ENCODE measurements at places on chromosomes 7 and 10.

GRCh38 chr7:140245611-140246105 lies 68.9 kb upstream of the KDM7A start:
- no peak for DNase-seq

DNA sequence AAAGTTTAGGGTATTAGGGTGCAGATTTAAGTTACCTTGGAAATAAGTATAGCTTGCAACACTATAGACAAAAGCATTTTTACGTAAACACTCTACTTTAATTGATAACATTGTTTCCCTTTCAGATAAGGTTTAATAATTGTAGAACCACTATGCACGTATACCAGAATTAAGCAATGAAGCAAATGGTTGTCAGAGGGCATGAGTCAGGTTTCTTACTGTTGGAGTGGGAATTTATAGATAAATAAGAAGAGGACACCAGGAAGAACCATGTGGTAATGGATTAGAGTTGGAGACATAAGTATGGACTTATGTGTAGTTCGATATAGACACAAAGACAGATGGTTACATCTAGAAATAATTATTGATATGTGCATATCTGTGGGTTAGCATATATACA lies 355.6 kb downstream of the ETV1 start:
- DNase-seq: no peak

DNA sequence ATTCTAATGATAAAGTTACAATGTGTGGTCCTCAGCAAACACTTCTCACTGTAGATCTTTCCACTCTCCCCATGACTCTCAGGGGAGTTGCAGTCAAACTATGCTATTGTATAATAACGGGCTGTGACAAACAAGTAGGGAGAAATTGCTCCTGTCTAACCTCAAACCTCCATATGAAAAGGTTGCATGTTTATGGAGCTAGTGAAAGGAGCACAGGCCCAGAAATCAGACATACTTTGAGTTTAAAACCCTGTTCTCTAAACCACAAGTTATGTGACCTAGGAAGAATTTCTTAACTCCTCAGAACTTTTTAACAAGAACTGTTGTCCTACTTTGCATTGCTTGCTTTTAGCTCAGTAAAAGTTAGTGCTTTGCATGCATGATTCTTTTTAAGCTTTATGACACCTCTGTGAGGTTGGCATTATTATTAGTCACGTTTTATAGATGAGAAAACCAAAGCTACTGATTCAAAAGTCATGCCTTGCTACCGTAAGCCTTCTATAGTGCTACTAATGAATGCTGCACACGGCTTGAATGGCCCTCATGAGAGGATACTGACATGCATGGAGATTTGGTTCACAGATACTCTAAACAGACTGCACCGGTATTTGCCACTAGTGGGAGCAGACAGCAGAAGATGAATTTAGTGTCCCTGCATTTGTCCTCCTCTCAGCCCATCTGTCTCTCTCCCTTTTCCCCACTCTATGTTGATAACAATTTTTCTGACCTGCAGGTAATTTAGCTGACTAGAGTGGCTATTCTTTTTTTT lies 129.5 kb upstream of the PCGF5 start:
- DNase-seq: no peak

- no peak for DNase-seq
Measured at GRCh38 chr10:87846023-87846422, 17.3 kb downstream of the KLLN start.

DNA sequence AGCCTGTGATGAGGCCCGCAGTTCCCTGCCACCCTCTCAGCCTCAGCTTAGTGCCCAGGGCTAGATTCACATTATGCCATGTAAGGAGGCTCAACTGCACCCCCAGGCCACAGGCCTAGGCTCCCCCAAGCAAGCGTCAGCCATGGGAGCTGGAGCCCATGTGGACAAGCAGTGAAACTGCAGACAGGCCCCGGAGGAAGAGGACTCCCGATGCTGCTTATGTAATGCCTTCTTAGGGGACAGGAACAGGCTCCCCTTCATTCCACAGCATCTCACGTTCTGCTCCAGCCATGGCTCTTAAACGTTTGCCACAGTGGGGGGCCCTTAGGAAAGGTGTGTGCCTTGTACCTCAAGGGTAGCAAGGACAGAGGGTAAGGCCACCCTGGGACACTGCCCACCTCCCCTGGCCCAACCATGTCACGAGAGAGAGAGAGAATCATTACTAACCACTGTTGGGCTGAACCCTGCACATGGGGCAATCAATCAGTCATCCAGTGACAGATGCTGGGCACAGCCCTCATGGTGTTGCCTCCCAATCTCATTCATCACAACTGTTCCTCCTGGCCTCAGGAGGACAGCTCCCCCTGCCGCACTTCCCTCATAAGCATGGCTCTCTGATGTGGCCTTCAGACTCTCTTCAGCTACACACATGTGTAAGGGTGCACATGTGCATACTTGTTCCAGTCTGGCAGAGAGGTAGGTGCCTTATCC lies 263.0 kb downstream of the GRID1 start:
- DNase-seq: no peak

DNA sequence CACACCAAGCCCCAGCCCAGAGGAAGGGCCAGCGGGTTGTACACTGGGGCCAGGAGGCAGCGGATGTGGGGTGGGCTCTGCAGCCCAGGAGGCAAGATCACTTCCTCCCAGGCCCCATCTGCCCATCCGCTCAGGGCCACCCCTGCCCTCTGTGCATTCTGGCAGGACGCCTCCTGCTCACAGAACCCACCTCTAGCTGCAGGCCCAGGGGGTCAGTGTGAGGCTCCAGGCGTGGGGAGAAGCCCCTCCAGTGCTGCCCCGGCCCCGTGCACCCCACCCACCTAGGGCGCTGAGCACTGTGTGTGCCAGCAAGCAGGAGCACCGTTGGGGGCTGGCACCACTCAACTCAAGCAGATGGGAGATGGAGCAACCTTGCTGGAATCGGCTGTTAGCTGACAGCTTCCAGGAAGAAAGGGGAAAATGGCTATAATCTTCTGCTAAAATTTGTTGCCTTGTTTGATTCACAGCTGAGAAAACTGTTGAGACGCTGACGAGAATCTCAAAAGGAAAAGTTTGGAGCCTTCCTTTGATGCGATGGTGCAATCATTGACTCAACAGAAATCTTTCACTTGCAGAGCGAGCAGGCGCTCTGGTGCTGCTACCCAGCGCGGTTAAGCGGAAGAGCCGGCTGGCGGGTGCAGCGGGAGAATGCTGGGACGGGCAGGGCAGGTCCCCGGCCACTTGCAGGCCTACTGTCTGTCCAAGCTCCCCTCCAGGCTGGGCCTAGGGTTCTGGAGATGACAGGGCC lies 276.1 kb downstream of the ELFN1 start:
- DNase-seq: no peak

GRCh38 chr10:7593905-7594304 lies 72.9 kb downstream of the ITIH5 start:
- no peak for DNase-seq

GRCh38 chr10:56351909-56352630 lies 9.0 kb downstream of the ZWINT start:
- DNase-seq: no peak
